ENCODE measurements at places on chromosomes 5 and 9.
A peak's percentile ranks its signal among the peaks of the same experiment; 100 is the strongest.

GRCh38 chr9:89405826-89406225 is 87.5 kb downstream of the SECISBP2 start:
- no peak for DNase-seq

GRCh38 chr5:145941096-145941447 is 4.7 kb downstream of the SH3RF2 start:
- DNase-seq: no peak

- no peak for DNase-seq
Measured at GRCh38 chr5:138832218-138832617, 42.9 kb downstream of the LRRTM2 start.

DNA sequence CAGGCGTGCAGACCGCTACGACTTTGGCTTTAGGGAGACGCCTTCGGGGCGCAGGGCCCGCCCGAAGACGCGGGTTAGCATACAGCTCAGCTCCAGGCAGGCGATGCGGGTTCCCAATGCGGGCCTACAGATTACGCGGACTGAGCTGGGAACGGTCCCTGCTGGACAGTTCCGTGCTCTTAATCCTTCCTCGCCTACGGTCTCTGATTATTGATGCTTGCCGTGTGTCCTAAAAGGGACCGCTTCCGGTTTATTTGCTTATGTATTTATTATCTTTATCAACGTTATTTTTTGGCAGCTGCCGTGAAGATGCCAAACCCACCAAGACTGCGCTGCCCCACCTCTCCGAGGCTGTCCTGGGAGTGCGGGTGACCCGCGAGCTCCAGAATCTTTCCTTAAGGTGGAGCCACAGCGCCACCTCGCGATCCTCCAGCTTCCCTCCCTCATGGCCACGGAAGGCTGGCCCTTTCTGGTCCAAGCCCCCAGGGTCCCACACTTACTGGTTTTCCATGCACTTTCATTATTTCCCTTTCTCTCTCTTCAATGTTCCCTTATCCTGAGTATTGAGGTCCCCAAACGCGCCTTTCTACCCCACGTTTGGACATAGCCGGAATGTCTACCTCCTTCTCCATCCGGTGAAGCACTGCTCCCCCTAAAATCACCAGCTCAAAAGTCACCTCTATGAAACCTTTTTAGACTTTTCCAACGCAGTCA is 7.0 kb upstream of the EBF1 start:
- peak; percentile 89 for DNase-seq
